Left lung (tissue), 14 donors: ENCODE measurements at places on chromosomes 16 and 17.

DNA sequence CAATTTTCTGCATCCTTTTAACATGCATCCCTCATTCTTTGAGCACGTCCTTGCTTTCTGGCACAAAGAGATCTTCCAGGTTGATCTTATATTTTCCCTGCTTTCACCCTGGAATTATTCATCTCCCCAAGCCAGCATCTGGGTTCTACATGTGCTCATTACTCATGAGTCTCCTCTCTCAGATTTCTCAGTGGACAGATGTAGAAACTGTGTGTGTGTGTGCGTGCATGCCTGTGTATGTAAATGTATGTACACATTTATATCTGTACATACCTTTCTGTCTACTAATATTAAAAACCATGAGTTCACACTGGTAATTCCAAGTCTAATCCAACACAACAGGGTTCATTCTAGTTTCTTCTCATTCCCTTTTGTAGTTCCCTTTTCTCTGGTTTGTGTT lies 41.9 kb upstream of the NSRP1 start:
- no peaks in the 10 kb centered on the region for H3K4me1 ChIP-seq
- H3K4me3 ChIP-seq, result no peak overlapping the region
- no peaks in the 10 kb centered on the region for H3K27me3 ChIP-seq
- H3K27ac ChIP-seq, result no peak overlapping the region

GRCh38 chr16:55922662-55923061 lies 47.5 kb upstream of the CES5A start:
- H3K4me3 ChIP-seq, result no peak overlapping the region
- H3K36me3 ChIP-seq, result no peaks in the 10 kb centered on the region
- no peak for DNase-seq
- H3K27ac ChIP-seq, result no peak overlapping the region
- peaks cover 2% of the 10 kb centered on the region for H3K27me3 ChIP-seq

GRCh38 chr17:21462237-21462636 lies 86.1 kb downstream of the KCNJ12 start:
- no peaks in the 10 kb centered on the region for H3K36me3 ChIP-seq
- no peak overlapping the region for H3K4me3 ChIP-seq
- H3K27me3 ChIP-seq, result peaks cover 6% of the 10 kb centered on the region
- no peak overlapping the region for H3K27ac ChIP-seq

GRCh38 chr17:17165666-17166308 lies 40.3 kb downstream of the PLD6 start:
- DNase-seq, result no peak
- peaks cover 4% of the 10 kb centered on the region for H3K4me1 ChIP-seq
- H3K36me3 ChIP-seq, result no peaks in the 10 kb centered on the region
- no peaks in the 10 kb centered on the region for H3K27me3 ChIP-seq

DNA sequence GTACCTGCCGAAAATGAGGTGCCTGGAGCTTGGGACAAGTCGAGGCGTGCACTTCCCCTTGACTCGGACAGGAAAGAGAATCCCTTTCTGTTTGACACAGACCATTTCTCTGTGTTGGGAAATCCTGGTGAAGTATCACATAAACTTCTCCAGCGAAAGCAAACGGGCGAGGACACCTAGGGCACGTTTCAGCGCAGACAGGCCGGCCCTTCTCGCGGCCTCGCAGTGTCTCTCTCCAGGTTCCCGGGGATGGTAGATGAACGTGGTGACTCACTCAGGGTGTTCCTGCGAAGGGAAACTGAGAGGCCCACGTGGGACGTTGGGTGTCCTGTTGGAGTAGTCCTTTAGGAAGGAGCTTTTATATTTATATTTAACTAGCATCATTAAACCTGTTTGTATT lies 36.3 kb upstream of the ZNF750 start:
- peaks cover 68% of the 10 kb centered on the region for H3K4me1 ChIP-seq
- H3K36me3 ChIP-seq, result no peaks in the 10 kb centered on the region
- DNase-seq, result peak; percentile 83
- no peaks in the 10 kb centered on the region for H3K27me3 ChIP-seq

- H3K4me1 ChIP-seq, result no peaks in the 10 kb centered on the region
- H3K27me3 ChIP-seq, result no peaks in the 10 kb centered on the region
- H3K36me3 ChIP-seq, result no peaks in the 10 kb centered on the region
- no peak for DNase-seq
- no peak overlapping the region for H3K27ac ChIP-seq
- no peak overlapping the region for H3K4me3 ChIP-seq
These were observed 109.2 kb upstream of the NACA2 start for GRCh38 chr17:61700252-61700651.

GRCh38 chr16:23753908-23754593 lies 775 bp upstream of the CHP2 start:
- H3K27ac ChIP-seq, result no peak overlapping the region
- no peak for DNase-seq
- H3K4me1 ChIP-seq, result no peaks in the 10 kb centered on the region
- peaks cover 21% of the 10 kb centered on the region for H3K27me3 ChIP-seq
- no peak overlapping the region for H3K4me3 ChIP-seq

GRCh38 chr16:86877108-86877507 lies 298.8 kb downstream of the FOXL1 start:
- DNase-seq, result no peak
- H3K4me1 ChIP-seq, result no peaks in the 10 kb centered on the region
- no peak overlapping the region for H3K27ac ChIP-seq
- no peak overlapping the region for H3K4me3 ChIP-seq
- peaks cover 74% of the 10 kb centered on the region for H3K27me3 ChIP-seq

DNA sequence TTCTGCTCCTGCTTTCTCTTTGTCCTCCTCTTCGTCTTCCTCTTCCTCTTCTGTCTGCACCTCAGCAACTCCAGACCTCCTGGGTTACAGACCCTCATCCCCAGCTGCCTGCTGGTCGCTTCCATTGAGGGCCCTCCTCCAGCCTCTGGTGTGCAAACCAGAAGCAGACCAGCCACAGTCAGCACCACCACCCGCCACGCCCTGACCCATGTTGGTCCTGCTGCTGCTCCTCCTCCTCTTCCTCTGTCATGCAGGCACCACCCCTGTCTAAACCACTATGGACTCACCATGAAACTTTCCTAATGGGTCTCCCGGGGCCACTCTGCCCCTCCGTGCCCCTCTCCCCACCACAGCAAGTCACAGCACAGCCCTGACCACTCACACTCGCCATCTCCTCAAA lies 11.4 kb upstream of the OGFOD3 start:
- no peak for DNase-seq
- no peaks in the 10 kb centered on the region for H3K4me1 ChIP-seq
- no peaks in the 10 kb centered on the region for H3K27me3 ChIP-seq
- no peak overlapping the region for H3K27ac ChIP-seq
- peaks cover 10% of the 10 kb centered on the region for H3K36me3 ChIP-seq

DNA sequence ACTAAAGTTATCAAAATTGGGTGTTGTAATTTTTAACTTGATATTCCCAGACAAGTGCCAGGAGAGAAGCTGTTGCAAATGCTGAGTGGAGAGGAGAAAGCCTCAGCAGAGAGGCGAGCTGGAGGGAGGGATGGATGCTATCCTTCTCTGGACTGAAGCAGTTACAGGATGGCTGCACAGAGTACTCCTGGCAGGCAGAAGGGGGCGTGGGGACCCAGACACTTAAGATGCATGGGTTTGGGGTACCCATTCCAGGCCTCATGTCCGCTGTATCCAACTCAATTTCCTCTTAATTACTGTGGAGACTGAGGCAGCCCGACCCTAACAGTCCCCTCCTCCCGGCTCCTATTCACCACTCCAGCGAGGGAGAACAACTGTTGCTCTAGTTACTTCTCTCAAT lies 25.4 kb upstream of the ALDH3A1 start:
- H3K4me3 ChIP-seq, result no peak overlapping the region
- no peak overlapping the region for H3K27ac ChIP-seq
- H3K36me3 ChIP-seq, result no peaks in the 10 kb centered on the region
- no peak for DNase-seq
- no peaks in the 10 kb centered on the region for H3K4me1 ChIP-seq
- H3K27me3 ChIP-seq, result no peaks in the 10 kb centered on the region

GRCh38 chr16:12729448-12729847 lies 74.2 kb downstream of the CPPED1 start:
- H3K27ac ChIP-seq, result no peak overlapping the region
- no peak overlapping the region for H3K4me3 ChIP-seq
- H3K36me3 ChIP-seq, result peaks cover 18% of the 10 kb centered on the region
- no peaks in the 10 kb centered on the region for H3K27me3 ChIP-seq

GRCh38 chr17:7045492-7046126 lies 1.7 kb upstream of the SLC16A11 start:
- H3K27ac ChIP-seq, result peak overlapping the region; percentile 68
- H3K4me3 ChIP-seq, result peak overlapping the region; percentile 34
- peaks cover 18% of the 10 kb centered on the region for H3K27me3 ChIP-seq

- peak overlapping the region; percentile 75 for H3K27ac ChIP-seq
- H3K4me3 ChIP-seq, result no peak overlapping the region
- DNase-seq, result no peak
- no peaks in the 10 kb centered on the region for H3K27me3 ChIP-seq
- no peaks in the 10 kb centered on the region for H3K36me3 ChIP-seq
- no peaks in the 10 kb centered on the region for H3K4me1 ChIP-seq
These were observed 26.5 kb upstream of the NF1 start for GRCh38 chr17:31068291-31068690.

DNA sequence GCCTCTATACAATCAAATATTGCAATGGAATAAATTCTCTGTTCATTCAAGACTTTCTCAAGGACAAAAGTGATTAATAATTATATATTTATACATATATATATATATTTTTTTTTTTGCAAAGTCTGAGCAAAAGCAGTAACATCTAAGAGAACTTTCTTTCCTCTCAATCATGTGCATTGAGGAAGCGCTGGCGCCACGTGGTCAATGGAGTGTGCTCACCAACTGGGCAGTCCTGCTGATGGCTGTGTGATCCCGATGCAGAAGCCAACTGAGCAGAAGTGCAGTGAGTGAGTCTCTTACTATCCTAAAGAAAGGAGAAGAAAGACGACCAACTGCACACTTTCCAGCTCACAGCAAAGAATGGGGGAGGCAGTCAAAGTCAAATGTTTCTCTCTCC lies 37.2 kb upstream of the ULK2 start:
- no peak for DNase-seq
- H3K36me3 ChIP-seq, result peaks cover 99% of the 10 kb centered on the region
- H3K4me1 ChIP-seq, result peaks cover 15% of the 10 kb centered on the region
- H3K4me3 ChIP-seq, result no peak overlapping the region
- H3K27ac ChIP-seq, result peak overlapping the region; percentile 58
- no peaks in the 10 kb centered on the region for H3K27me3 ChIP-seq

- no peaks in the 10 kb centered on the region for H3K27me3 ChIP-seq
- DNase-seq, result no peak
- H3K27ac ChIP-seq, result no peak overlapping the region
- peaks cover 73% of the 10 kb centered on the region for H3K4me1 ChIP-seq
- H3K4me3 ChIP-seq, result no peak overlapping the region
These were observed 107.8 kb downstream of the XYLT1 start for GRCh38 chr16:17362946-17363345.

GRCh38 chr16:19294156-19294649 lies 8.7 kb downstream of the CLEC19A start:
- no peak overlapping the region for H3K27ac ChIP-seq
- H3K27me3 ChIP-seq, result no peaks in the 10 kb centered on the region

GRCh38 chr16:8107296-8107695 lies 483.0 kb downstream of the TMEM114 start:
- H3K27me3 ChIP-seq, result no peaks in the 10 kb centered on the region
- H3K4me3 ChIP-seq, result no peak overlapping the region
- no peaks in the 10 kb centered on the region for H3K36me3 ChIP-seq

DNA sequence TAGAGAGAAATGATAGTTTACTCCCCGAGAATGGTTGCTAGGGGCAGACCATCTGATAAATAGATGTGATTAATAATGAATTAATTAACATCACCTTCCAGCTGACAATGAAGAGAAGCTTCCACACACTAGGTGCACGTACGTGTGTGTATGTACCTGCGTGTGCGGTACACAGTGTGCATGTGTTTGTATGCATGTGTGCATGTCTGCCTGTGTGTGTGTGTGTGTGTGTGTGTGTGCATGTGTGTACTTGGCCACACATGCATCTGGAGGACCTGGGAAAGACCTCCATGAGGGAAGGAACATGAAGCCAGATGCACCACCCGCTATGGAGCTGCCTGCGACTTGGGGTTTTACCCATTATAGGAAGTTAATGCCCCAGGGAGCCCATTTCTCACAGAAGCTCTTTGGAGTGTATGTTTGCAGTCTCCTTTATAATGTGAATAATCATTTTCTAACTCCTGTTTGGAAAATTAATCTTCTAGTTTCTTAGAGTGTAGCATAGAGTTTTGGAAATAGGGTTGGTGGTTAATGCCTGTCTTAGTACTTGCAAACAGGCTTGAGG lies 229.1 kb downstream of the ENGASE start:
- no peaks in the 10 kb centered on the region for H3K36me3 ChIP-seq
- no peak overlapping the region for H3K27ac ChIP-seq
- H3K4me1 ChIP-seq, result no peaks in the 10 kb centered on the region
- no peak for DNase-seq

DNA sequence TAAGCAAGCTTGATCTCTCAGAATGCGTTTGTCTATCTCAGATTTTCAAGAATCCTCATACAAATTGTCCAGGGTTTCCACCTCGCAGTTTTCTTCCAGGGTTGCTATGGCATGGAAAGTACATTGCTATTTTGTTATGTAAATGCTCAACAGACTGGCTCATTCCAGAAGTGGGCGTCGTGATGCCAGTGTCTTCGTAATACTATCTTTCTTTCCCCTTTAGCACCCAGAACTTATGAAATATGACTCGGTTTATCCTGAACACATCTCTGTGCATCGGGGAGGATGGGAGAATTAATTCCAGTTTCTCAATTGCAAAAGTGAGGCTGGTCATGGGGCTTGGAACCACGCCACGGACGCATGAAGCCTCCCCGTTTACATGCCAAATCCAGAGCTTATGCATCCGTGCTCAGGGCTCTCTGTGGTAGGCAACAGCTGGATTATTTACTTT lies 405.0 kb downstream of the WWOX start:
- H3K4me3 ChIP-seq, result no peak overlapping the region
- no peak for DNase-seq
- H3K27ac ChIP-seq, result peak overlapping the region; percentile 33

GRCh38 chr17:15744074-15744676 lies 12.1 kb downstream of the TBC1D26 start:
- no peaks in the 10 kb centered on the region for H3K36me3 ChIP-seq
- H3K4me1 ChIP-seq, result no peaks in the 10 kb centered on the region
- no peak overlapping the region for H3K27ac ChIP-seq
- H3K4me3 ChIP-seq, result no peak overlapping the region

- no peaks in the 10 kb centered on the region for H3K36me3 ChIP-seq
- DNase-seq, result no peak
- no peaks in the 10 kb centered on the region for H3K4me1 ChIP-seq
- H3K27me3 ChIP-seq, result no peaks in the 10 kb centered on the region
- H3K4me3 ChIP-seq, result no peak overlapping the region
These were observed 49.2 kb downstream of the METTL16 start for GRCh38 chr17:2462481-2462880.

GRCh38 chr17:13415871-13416416 lies 185.8 kb downstream of the HS3ST3A1 start:
- no peak overlapping the region for H3K4me3 ChIP-seq
- peak; percentile 93 for DNase-seq
- H3K36me3 ChIP-seq, result no peaks in the 10 kb centered on the region
- no peaks in the 10 kb centered on the region for H3K27me3 ChIP-seq
- peaks cover 7% of the 10 kb centered on the region for H3K4me1 ChIP-seq

- no peak overlapping the region for H3K27ac ChIP-seq
- H3K27me3 ChIP-seq, result no peaks in the 10 kb centered on the region
- no peaks in the 10 kb centered on the region for H3K36me3 ChIP-seq
- no peaks in the 10 kb centered on the region for H3K4me1 ChIP-seq
- no peak overlapping the region for H3K4me3 ChIP-seq
- DNase-seq, result no peak
These were observed 68.8 kb downstream of the LYRM1 start for GRCh38 chr16:20969386-20969785.
